ENCODE measurements at places on chromosomes 4 and X. TPM values are rescaled to one million over a fixed set of nuclear protein-coding genes. Genes with fewer than 3 reads are reported as not detected.

ENPP6 gene
- total RNA-seq: 3.9 TPM

DMRTC1 gene
- not detected for total RNA-seq

TRO gene
- 11.3 TPM for total RNA-seq

PRDM8 gene
- total RNA-seq: 8.3 TPM

SOWAHB gene
- total RNA-seq: 14.3 TPM

DNA sequence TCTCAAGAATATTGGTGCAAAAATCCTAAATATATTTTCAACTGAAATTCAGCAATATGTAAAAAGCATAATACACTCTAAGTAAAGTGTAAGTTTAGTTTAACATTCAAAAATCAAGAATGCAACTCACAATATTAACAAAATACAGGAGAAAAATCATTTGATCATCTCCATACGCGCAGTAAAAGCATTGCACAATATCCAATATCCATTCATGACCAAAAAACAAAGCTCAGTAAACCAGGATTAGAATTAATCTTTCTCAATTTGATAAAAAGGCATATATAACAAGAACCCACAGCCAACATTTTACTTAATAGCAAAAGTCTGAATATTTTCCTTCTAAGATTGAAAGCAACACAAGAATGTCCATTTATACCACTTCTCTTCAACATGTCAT, 48.3 kb upstream of the C4orf54 start:
- DNase-seq: no peak

DNA sequence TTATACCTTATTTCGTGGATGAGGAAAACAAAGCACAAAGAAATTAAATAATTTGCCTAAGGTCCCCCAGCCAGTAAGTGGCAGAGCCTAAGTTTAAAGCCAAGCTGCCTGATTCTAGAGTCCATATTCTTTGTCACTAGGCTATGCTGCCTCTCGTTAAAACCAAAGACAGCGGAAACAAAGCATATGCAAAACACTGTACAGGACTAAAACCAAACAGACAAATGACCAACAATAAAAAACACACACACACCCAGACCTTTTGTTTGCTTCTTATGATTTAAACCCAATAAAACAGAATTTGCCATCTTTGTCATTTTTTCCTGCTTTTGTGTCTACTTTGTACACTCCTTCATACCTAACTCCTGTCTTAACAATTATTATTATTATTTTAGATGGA, 10.1 kb upstream of the VSIG1 start:
- DNase-seq: no peak

DNA sequence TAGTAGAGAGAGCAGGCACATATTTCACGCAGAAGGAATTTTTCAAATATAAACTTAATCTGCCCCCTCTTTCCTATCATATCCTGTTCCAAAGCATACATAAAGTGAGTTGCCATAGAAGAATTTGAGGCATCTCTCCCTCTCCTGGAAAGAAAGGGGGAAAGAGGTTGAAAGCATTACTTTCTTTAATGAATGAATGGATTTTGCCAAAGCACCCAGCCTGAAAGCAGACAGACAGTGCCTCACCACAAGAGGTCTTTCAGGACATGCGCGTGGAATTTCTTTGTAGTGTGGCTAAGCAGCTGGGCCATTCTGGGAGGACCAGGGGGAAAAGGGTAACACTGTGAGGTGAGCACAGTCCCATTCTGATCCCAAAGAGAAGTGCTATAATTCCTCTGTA, 651.4 kb downstream of the IQCM start:
- DNase-seq: no peak

GRCh38 chrX:135480076-135480475, 40.4 kb upstream of the INTS6L start:
- no peak for DNase-seq

GRCh38 chr4:85508654-85509053, 33.7 kb downstream of the ARHGAP24 start:
- no peak for DNase-seq

DNA sequence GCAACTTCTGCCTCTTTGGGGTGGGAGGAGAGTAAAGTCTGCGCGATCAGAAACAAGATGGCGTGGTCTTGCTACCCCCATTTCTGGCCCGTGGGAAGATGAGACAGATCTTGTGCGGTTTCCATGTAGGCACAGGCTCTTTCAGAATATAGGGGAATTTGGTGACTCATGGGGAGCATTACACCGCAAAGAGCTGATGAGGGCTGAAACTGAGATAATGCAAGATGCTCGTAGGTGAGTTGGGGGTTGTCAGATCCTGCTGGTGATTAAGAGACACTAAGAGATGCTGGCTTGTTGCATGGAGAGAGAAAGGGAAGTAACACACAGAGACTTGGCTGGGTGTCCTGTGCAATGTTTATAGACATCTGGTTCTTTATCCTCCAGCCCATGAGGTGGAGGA, 1.5 kb downstream of the EVC start:
- no peak for DNase-seq

Measured in ureter (tissue), 1 donor.